ENCODE measurements at places on chromosomes 16 and 17.

DNA sequence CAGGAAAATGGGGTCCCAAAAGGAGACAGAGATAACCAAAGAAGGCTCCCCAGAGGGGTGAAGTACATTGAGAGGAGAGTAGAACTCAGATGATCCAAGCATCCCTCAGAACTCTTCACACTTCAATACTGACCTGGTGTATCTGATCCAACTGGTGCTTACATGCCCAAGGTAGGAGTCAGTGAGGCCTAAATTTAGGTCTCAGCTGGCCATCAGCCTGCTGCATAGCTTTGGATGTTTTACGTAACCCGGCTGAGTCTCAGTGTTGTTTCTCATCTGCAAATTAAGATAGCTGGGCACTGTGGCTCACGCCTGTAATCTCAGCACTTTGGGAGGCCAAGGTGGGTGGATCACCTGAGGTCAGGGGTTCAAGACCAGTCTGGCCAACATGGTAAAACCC, 11.6 kb upstream of the GOSR2 start:
- DNase-seq, result no peak

DNA sequence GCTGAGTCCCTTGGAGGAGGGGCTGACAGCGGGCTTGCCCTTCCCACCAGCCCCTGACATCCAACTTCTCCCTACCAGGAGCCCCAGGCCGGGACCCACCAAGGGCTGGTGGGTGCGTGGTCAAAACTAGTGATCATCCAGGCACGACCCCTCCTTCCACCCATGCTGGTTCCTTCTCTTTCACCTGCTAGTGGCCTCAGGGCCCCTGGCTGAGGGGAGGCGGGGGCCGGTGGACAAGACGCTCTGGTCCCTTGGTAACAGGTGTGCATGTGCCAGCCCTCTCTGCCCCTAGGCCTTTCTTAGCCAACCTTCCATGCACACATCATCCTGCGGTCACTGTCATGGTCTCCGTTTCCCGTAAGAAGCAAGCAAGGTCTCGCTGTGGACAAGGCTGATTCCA, 8.4 kb downstream of the ZNF213 start:
- DNase-seq, result no peak

- peak; percentile 38 for DNase-seq
Observed at GRCh38 chr16:8623634-8624033, 2.1 kb downstream of the METTL22 start.

DNA sequence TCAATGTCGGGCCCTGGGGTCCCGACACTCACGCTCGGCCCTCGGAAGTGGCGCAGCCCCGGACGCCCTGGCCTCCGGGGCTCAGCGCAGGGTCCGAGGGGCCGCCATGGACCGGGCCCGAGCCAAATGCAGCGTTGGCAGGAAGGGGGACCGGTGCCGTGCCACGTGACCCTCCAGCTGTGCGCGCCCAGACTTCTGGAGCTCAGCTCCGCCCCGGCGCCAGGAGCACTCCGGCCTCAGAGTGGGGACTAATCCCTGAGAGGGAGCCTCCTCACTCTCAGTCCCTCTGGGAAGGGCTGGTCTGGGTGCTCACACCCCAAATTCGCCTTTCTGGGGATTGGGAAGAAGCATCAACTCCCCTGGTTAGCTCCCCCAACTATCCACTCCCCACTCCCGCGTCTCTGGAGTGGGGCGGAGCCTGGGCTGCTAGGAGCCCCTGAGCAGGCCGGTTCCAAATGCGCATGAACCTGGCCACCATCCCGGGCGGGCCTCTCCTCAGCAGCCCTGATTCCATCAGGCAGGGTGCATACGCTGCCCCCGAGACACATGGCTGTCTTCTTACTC, at the start of gene B3GNT9:
Gene B3GNT9, minus strand, starts transcription at position 166 of the 564 bp plus-strand sequence. CDS start 513 bp downstream, outside the sequence.
- DNase-seq, result peak; percentile 95

- no peak for DNase-seq
Observed at GRCh38 chr16:69040144-69040909, 65.1 kb upstream of the HAS3 start.

DNA sequence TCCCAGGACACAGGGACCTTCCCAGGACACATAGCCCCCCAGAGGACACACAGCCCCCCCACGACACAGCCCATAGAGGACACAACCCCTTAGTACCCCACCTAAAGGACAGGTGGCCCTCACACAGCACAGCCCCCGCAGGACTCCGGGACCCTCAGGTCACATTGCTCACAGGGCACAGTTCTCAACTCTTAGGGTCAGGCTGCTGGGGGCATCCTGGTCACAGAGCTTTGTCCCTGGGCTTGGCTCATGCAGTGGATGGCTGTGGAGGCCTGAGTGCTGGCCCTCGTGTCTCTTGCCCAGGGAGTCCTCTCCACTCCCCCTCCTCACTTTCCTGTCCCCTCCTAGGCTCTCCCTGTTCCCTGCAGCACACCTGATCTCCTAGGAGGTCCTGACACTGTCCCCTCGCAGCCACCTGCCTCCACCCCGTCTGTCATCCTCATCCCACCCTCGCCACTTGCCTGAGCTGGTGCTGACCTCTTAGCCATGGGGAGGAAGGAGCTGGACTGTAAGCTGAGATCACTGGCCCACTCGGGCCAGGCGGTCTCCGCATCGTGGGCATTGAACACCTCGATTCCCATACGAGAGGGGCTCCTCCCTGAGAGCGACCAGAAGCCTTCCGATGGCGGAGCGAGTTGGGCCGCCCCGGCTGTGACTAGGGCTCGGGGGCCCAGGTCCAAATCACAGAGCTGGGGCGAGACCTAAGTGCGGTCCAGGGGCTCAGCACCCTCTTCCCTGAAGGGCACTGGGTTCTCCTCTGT, 1.4 kb upstream of the WDR45B start:
- no peak for DNase-seq

DNA sequence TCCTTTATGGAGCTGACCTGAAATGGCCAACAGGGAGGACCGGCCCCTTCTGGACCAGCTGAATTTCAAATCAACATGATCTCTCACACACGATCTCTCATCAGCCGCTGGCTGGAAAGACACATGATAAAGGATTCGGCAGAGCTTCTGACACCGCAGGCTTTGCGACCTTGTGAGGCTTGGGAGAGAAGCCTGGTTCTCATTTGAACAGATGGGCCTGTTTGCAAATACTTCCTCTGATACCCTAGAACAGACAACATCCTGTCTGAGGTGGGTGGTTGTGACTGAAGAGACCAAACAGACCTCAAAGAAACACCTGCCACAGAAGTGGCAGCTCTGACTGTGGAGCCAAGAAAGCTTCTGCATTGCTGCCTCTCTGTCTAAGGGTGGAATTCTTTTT, 77.9 kb upstream of the SDK2 start:
- DNase-seq, result no peak

DNA sequence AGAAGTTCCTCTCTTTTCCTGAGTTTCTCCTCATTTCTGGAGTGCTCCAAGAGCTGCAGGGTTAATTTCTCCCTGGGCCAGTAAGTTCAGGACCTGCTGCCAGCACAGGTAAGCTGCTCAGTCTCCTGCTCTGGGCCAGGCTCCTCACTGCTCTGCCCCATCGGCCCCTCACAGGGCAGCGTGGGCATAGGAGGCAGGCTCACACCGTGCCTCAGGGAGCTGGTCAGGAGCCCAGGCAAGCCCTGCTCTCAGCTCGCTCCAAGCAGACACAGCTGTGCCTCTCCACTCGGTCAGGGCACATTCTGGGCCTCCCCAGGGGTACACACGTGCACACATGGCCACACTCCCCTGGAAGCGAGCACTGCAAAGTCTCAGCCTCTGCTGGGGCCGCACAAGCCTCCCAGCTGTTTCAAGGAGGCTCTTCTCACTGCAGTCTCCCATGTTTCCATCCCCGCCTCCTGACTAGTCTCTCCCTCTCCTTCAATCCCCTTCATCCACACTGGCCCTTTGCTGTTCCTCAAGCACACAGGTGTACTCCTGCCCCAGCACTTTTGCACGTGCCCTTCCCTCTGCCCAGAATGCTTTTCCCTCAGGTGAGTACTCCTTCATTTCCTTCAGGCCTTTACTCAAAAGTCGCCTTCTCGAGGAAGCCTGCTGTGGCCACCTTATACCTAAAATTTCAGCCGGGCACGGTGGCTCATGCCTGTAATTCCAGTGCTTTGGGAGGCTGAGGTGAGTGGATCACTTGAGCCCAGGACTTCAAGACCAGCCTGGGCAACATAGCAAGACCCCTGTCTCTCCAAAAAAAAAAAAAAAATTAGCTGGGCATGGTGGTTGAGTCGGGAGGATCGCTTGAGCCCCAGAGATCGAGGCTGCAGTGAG, 53.2 kb downstream of the AKAP1 start:
- DNase-seq, result no peak

DNA sequence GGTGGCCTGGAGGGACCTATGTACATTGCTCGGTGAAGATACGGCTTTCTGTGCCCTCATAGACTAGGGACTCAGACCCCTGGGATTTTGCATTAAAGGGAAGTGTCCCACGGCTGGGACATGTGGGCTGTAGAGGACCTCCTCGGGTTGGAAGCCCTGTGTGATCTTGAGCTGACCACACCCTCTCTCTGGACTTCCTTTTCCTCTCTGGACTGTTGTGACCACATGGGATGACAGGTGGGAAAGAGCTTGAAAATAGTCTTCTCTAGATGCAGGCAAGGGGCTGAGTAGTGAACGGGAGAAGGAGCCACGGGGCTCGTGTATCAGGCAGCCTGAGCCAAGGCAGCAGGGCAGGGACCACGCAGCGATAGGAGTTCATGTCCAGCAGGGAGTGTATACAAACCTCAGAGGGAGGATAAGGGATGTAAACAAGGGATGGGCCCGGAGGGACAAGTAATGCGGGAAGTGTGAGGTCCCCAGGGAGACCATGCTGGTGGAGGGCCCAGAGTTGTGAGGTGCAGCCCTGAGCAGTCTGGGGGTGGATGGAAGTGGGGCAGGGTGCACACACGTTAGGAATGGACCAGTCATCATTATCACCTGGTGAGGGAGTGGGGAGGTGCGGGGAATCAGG, 4.5 kb upstream of the SLC4A1 start:
- DNase-seq, result no peak

DNA sequence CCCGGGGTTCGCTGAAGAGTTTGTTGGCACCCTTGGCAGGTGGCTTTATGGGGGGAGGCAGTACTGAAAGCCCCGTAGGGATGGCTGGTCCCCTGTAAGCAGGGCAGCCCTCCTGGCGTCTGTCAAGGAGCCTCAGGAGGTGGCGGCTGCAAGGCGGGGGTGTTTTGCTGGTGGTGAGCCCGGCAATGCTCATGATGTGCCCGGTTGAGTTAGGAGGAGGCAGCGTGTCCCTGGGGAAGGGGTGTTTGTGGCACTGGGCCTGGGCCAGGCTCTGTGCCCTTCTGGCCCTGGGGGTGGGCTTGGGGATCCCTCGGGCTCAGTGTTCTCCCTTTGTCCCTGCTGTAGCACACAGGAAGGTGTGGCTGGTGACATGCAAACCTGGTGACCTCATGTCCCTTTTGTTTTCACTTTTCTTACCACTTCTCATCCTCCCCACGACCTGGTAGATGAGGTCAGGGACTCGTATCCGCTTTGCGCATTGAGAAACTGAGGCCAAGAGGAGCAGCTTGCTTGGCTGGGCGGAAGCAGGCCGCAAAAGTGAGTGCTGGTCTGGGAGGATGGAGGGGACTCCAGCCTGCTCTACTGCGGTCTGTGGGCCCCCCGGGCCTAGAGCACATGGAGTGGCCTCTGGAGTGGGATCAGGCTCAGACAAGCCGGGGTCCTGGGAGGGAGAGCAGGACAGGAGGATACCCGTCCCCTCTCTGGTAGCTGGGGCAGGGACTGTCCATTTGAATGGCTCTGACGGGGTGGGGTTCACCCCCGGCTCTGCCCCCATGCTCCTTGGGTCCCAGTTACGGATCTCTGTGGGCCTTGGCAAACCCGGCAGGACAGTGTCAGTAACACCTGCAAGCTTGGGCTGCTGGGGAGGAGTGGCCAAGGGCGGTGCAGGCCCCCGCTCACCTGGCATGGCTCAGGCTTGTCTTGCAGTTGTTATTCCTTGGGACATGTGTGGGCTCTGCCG, 2.2 kb downstream of the SNN start:
- no peak for DNase-seq

- DNase-seq, result peak; percentile 72
Observed at GRCh38 chr17:55348749-55349354, 72.8 kb downstream of the MMD start.

DNA sequence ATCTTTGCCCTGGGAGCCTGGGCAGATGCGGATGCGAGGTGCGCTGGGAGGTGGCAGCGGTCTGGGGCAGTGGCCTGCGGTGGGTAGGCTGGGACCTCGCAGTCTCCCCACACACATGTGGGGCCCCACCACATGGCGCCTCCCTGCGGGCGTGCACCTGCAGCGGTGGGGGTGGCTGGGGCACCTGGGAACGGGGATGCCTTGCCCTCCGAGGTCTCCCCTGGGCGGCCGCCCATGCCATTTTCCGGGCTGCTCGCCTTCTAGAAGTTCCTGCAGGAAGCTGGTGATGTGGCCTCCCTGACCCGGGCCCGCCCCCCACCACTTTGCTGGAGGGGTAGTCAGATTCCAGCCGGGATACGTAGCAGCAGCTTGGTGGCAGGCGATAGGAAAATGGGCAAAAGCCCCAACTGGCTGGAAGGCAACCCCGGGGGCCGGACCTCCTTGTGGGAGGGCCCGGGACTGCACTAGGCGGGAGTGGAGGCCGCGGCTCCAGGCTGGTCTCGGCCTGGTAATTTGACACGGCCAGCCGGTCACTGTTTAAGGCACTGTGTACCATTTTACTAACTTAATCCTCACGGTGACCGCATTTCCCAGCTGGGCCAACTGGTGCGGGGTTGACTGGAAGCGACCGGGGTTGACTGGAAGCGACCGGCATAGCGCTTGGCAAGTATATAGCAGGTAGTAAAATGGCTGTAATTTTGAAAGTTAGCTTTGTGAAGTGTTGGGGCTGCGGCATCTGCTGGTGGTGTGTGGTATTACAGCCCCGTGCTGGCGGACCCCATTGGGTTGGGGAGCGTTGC, 38.5 kb downstream of the IGF2BP1 start:
- DNase-seq, result peak; percentile 75
